ENCODE measurements at places on chromosomes 4 and X.

GRCh38 chr4:185396724-185397385 is at the start of gene ANKRD37:
Gene ANKRD37, plus strand, starts transcription at chr4:185396841. Its CDS starts 83 bp downstream, at chr4:185396924.
- DNase-seq: peak; percentile 54

- DNase-seq: no peak
These were observed 293.9 kb downstream of the PDGFC start for GRCh38 chr4:156677656-156678055.

DNA sequence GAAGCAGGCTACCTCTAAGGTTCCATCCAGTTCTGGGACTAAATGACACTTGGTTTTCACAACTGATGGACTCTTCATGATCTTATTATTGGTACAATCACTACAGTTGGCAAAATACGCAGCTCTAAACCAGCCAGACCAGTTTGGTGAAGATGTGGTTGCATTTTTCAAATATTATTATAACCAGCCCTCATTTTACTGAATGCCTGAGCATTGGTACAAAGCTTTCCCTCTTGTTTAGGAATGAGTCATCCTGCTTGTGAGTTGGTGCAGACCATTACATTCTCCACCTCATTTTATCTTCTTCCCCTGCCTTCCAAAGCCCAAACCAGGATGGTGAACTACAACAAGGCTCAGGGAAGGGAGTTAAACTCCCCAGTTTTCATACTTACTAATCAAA is 223.1 kb downstream of the KDR start:
- DNase-seq: no peak

DNA sequence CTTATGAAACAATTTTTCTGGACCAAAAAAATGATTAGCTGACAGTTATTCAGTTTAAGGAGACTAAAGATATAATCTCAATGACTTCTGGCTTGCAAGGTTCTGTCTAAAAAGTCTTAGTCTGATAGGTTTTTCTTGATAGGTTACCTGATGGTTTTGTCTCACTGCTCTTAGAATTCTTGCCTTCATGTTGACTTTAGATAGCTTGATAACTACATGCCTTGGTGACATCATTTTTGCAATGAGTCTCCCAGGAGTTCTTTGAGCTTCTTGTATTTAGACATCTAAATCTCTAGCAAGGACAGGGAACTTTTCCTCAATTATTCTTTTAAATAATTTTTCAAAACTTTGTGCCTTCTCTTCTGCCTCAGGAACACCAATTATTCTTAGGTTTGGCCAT is 1965.3 kb downstream of the ARAP2 start:
- DNase-seq: no peak

GRCh38 chr4:158644356-158644755 is 27.3 kb downstream of the C4orf46 start:
- DNase-seq: no peak

GRCh38 chrX:24526616-24527015 is 61.5 kb downstream of the PDK3 start:
- no peak for DNase-seq

GRCh38 chrX:118990512-118991227 is 16.3 kb downstream of the LONRF3 start:
- no peak for DNase-seq

DNA sequence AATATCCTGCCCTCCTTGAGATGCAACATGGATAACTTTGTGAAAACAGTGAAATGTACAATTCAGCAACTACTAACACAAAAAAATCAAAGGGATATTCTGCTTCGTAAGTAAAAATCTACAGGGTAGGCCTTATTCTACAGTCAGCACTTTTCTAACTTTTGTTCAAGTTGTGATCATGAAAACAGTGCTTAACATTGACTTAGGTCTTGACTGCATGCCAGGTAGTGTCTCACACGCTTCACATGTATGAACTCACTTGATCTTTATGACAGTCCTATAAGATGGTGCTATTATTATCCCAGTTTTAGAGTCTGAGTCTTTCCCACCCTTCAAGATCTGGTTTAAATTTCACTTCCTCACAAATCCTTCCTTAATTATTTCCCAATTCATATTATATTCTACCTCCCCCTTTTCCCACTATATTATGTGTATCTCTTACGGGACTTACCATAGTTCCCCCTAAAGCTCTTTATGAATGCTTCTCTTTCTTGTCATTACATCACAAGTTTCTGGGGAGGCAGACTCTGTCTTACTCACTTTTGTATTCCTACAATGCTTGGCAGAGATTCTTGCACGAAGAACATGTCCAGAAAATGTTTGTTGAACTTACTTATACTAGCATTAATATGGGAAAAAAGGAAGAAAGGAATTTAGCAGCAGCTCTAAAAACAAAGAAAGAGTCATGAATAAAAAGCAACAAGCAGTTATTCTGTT is 179.8 kb downstream of the SCFD2 start:
- peak; percentile 63 for DNase-seq

DNA sequence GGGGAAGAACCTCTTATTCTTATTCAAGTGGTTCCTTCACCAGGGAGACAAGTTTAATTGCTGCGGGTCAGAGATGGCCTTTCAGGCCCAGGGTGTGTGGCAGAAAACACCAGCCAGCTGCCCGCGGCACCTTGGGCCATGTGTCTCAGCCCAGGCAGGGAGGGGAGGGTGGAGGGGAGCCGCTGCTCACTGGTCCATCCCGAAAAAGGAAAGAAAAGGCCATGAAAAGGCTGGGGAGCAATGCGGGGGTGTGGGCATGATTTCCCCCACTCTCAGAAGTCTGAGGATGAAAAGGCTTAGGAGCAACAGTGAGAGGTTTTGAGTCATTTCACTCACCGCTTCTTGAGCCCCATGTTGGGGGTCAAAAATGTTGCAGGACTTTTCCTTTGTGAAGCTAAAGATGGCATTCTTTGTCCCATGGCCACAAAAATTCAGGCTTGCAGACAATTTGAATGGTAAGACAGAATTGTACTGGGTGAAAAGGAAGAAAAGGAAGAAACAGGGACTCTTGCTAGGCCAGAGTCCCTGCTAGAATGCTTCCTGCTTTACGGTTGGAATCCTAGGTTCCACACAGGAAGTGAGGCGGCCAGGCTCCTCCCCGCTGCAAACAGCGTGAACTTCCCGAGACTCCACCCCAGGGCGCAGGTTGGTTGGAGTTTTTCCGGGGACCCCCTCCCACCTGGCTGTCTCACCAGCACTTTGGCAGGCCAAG is 17.4 kb upstream of the FAM47E start:
- DNase-seq: no peak

DNA sequence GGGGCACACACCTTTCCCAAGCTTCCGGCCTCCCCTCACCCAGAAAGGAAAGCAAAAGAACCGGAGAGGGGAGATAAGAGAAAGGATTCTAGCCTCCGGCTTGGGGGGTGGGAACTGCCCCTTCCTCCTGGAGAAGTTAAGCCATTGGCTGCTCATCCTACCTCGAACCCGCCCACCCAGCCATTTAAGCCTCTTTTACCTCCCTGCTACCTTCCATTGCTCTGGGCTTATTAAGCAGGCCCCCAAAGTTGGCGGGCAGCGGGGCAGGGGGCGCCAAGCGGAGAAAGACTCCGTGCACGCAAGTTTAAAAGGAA is 2.3 kb downstream of the MAML3 start:
- peak; percentile 95 for DNase-seq

DNA sequence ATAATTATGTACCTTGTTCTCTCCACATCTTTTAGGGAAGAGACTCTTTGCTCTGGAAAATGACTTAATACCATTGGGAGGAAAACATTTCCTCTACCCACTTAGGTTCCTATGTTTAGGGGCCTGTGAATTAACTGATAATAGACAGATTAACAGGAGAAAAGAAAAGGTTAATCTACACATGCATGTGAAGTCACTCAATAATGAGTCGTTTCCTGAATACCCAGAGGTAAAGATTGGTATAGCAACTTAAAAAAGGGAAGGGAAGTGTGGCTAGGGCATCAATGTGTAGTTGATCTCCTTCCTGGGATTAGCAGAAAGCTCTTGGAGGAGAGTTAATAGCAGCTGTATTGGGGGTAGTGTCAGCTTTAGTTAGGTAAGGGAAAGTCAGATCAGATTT is 419.5 kb upstream of the ATOH1 start:
- no peak for DNase-seq

DNA sequence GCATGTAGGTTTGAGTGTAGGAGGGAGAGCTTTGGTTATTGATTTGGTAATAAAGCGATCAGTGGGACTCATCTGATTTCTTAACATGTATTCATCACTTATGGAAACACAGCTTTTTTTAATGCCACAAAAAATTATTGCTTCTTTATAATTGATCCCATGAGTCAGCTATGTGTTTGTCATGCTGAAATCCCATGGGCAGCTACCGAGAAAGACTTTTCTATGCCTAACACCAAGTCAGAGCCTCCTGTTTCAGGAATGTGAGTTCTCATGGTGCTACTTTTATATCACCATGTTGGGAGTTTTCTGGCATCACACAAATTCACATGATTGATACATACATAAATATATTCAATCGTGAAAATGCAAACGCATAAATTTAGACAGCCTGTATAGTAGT is 165.7 kb downstream of the RAPGEF2 start:
- DNase-seq: no peak

DNA sequence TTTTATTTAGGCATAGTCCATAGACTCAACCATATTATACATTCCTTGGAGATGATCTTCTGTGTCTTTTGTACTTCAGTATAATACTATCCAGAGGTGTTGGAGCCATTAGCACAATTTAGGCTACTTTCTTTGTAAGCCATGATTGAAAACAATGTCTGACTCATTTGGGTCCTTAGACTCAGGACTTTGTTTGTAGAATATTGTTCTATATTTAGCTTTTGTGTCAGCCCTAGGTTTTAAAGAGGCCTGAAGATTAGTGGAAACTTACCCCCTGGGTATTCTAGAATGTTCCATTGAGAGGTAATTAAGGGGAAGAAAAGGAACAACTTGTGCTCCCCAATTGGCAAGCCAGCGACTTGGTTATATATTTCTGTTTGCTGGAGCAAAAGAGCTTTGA is 145.2 kb upstream of the SCML1 start:
- no peak for DNase-seq

DNA sequence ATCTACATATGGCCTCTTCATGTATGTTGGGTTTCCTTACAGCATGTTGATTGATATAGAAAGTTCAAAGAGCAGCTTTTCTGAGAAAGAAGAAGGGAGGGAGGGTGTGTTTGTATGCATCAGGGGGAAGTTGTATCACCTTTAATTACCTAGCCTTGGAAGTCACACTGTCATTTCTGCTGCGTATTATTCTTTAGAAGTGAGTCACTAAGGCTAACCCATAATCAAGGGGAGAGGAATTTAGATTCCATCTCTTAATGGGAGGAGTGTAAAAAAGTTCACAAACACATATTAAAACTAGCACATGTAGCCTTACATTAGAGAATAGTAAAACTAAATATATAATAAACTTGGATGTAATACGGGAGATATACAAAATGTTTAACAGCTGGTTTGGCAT is 86.5 kb upstream of the CBLL2 start:
- no peak for DNase-seq

DNA sequence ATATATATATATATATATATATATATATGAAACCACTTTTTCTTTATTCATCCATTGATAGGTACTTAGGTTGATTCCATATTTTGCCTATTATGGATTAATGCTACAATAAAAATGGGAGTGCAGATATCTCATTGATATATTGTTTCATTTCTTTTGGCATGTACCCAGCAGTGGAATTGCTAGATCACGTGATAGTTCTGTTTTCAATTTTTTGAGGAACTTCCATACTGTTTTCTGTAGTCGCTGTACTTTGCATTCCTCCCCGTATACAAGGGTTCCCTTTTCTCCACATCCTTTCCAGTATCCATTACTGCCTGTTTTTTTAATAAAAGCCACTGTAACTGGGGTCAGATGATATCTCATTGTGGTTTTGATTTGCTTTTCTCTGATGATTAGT is 124.6 kb downstream of the GABRB1 start:
- DNase-seq: no peak

DNA sequence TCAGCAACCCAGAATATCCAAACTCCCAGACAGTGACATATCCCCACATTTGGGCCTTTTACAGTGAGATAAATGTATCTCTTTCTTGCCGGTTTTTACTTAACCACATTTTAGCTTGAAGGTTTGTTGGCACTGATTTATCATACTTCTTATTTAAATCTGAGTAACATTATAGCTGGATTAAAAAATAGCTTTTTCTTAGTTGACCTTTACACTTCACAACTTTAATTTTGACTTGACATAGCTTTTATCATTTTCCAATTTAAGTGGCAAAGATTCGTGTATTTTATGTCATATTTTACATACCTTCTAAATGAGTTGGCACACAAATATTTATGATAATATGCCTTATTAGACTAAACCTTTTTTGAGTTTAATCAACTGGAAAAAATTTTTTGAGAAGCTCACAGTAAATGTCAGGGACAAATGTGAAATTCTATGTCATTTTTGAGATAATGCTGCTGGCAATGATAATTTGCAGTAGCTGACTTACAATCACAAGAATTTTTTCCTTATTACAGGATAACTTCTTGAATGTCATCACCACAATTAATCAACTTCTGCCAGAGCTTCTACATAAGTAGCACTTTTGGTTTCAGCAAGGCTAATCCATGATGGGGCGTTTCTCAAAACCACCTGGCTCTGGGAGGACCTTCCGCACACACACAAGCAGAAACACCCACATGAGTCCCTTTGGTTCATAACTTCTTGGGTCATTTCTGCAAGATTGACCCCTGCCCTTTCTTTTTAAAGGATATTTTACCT is 80.3 kb downstream of the SYTL5 start:
- peak; percentile 34 for DNase-seq

Data from umbilical cord (tissue), 2 donors.